ENCODE measurements at places on chromosomes 4 and X.

DNA sequence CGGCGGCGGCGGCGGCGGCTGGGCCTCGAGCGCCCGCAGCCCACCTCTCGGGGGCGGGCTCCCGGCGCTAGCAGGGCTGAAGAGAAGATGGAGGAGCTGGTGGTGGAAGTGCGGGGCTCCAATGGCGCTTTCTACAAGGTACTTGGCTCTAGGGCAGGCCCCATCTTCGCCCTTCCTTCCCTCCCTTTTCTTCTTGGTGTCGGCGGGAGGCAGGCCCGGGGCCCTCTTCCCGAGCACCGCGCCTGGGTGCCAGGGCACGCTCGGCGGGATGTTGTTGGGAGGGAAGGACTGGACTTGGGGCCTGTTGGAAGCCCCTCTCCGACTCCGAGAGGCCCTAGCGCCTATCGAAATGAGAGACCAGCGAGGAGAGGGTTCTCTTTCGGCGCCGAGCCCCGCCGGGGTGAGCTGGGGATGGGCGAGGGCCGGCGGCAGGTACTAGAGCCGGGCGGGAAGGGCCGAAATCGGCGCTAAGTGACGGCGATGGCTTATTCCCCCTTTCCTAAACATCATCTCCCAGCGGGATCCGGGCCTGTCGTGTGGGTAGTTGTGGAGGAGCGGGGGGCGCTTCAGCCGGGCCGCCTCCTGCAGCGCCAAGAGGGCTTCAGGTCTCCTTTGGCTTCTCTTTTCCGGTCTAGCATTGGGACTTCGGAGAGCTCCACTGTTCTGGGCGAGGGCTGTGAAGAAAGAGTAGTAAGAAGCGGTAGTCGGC is 528 bp downstream of the FMR1 start:
- peak; percentile 12 for DNase-seq

DNA sequence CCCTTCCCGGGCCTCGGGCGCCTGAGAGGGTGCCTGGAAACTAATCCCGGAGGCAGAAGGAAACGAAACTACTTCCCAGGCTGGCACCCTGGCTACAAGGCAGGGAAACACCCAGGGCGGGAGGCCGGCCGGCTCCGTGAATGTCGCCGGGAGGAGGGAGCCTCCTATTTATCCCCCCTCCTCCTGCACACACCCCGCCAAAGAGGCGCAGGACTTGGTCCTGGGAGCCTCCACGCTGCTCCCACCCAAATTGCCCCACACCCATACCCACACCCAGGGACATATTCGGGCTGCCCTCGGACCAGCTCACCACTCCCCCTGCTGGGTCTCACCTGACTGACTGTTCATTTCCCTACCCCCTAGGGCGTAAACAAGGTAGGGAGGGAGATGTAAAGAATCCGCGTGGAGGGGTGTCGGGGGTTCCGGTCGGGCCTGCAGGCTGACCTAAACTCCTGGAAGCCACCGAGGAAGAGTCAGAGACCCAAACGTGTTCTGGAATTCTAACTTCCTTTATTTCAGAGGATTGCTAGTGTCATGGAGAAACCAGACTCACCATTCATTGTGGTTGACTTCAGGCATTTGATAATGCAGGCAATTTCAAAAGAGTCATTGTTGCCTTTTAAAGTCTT is at the start of gene BTC:
Gene BTC, minus strand, starts transcription at position 142 of the 629 bp plus-strand sequence. CDS start 198 bp downstream, outside the sequence.
- DNase-seq = no peak

- no peak for DNase-seq
Observed at GRCh38 chrX:43000121-43000520, 222.2 kb upstream of the PPP1R2C start.

DNA sequence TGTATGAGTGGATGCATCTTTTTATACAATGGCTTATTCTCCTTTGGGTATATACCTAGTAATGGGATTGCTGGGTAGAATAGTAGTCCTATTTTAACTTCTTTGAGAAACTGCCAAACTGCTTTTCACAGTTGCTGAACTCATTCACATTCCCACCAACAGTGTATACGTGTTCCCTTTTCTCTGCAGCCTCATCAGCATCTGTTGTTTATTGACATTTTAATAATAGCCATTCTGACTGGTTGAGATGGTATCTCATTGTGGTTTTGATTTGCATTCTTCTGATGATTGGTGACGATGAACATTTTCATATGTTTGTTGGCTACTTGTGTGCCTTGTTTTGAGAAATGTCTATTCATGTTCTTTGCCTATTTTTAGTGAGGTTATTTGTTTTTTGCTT is 687.0 kb upstream of the EPHA5 start:
- DNase-seq = no peak

GRCh38 chr4:2264481-2265041 is 2.7 kb upstream of the MXD4 start:
- no peak for DNase-seq
